ENCODE measurements at places on chromosomes 13 and 19.

- DNase-seq = no peak
These were observed 147.9 kb downstream of the PAN3 start for GRCh38 chr13:28286263-28286662.

- DNase-seq = no peak
These were observed 15.9 kb upstream of the OLFM4 start for GRCh38 chr13:53012707-53013106.

DNA sequence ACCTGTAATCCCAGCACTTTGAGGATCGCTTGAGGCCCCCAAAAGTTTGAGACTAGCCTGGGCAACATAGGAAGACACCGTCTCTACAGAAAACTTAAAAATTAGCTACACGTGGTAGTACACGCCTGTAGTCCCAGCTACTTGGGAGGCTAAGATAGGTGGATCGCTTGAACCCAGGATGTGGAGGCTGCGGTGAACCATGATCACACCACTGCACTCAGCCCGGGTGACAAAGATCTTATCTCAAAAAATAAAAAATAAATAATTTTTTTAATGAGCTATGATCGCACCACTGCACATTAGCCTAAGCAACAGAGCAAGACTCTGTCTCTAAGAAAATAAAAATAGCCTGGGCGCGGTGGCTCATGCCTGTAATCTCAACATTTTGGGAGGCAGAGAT, 6.6 kb downstream of the RCBTB2 start:
- DNase-seq = no peak

GRCh38 chr13:41028051-41028450, 8.9 kb upstream of the ELF1 start:
- DNase-seq = no peak

DNA sequence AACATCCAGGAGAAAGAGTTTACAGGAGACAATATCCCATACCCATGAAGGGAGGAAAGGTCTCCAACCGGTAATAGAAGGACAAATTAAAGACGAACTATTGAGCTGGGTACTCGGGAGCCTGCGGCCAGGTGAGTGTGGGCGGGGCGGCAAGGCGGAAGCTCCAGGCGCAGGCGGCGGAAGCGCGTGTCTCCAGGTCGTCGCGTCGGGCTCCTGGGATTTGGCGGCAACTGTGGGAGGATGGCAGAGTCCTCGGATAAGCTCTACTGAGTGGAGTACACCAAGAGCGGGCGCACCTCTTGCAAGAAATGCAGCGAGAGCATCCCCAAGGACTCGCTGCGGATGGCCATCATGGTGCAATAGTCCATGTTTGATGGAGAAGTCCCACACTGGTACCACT, 21.6 kb upstream of the ANKRD10 start:
- no peak for DNase-seq

DNA sequence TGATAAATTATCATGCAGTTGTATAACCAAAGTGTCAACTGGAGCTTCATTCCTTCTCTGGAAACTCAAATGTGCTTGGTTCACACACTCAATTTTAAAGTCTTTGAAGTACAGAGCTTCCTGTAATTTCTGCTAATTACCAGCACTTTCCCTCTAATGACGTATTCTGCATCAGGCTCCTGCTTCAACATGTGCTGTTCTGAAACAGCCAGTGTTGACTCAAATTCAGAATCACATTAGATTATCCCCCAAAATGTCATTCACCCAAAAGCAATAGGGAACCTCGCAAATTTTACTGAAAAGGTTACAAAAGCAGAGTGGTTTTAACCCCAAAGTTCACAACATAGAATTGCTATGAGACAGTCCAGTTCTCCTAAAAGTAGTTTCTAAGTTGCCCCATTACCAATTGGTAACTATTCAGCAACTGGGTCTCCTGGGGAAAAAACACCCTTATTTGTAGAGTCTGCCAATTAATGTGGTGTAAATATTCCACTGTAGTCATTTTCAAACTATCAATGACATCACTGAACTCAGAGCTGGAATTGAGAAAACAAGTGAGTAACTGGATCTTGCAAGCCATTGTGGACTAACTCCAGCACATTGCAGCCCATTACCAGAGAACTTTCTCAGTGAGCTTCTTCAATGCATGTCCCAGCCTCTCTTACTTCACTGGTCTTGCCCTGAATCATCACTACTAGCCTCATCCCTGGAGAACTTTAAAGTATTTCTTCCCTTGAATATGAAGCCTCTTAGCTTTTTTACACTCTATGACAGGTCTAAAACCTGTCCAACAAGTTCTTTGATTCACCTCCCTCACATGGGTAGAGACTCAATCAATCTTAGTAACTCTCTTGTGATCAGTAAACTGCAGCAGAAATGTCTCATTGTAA, 955.4 kb downstream of the EFNB2 start:
- no peak for DNase-seq

GRCh38 chr13:92976657-92977056, 249.9 kb upstream of the GPC6 start:
- no peak for DNase-seq

DNA sequence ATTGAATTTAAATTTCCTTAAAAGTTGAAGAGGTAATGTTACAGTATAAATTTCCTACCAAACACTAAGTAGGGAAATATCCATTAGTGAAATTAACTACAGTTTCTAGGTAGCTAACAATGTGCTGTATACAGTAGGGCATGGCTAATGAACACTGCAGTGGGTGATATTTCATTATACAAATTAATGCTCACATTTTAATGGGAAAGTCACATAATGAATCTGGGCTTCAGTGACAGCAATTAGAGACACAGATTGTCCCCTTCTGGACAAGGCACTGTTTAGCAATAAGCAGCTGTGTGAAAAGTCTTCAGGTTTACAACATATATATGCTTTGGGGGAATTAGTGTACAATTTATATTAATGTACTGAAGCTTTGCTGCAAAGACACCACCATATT, 169.4 kb downstream of the ZNF536 start:
- DNase-seq = no peak

- DNase-seq = no peak
These were observed 2104.9 kb downstream of the PCDH9 start for GRCh38 chr13:65125236-65125635.

DNA sequence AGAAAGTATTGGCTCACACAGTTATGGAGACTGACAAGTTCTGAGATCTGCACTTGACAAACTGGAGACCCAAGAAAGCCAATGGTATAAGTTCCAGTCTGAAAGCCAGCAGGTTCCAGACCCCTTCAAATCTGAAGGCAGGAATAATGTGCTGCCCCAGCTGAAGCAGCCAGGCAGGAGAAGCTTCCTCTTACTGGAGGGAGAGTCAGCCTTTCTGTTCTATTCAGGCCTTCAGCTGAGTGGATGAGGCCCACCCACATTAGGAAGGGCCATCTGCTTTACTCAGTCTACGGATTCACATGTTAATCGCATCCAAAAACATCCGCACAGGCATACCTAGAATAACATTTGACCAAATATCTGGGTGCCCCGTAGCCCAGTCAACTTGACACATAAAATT, 8.2 kb upstream of the VWA8 start:
- no peak for DNase-seq

DNA sequence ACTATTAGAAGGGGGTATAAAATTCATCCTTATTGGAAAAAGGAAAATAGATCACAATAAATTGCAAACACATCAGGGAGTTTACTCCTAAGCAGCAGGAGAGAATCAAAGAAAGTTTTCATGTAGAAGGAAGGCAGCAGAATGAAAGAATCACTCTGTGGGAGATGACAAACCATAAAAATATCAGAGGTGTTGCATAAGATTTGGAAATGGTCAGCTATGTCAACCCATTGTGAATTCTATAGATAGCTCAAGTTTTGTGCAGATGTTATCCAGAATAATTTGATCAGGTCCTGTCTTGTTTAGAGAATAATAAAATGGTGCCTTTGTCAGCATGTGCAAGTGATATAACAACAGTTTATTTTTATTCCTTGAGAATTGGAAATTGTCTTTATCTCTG, 622.4 kb downstream of the DCT start:
- DNase-seq = peak; percentile 47

DNA sequence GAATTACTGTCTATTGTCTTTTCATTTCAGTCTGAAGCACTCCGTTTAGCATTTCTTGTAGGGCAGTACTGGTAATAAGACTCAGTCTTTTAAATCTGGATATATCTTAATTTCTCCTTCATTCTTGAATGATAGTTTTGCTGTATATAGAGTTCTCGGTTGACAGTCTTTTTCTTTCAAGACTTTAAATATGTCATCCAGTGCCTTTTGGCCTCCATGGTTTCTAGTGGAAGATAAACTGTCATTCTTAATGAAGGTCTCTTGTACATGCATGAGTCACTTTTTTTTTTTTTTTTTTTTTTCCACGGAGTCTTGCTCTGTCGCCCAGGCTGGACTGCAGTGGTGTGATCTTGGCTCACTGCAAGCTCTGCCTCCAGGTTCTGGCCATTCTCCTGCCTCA, 27.2 kb upstream of the ZDHHC20 start:
- no peak for DNase-seq

GRCh38 chr19:50695251-50696093, 24.1 kb downstream of the SHANK1 start:
- DNase-seq = peak; percentile 73

DNA sequence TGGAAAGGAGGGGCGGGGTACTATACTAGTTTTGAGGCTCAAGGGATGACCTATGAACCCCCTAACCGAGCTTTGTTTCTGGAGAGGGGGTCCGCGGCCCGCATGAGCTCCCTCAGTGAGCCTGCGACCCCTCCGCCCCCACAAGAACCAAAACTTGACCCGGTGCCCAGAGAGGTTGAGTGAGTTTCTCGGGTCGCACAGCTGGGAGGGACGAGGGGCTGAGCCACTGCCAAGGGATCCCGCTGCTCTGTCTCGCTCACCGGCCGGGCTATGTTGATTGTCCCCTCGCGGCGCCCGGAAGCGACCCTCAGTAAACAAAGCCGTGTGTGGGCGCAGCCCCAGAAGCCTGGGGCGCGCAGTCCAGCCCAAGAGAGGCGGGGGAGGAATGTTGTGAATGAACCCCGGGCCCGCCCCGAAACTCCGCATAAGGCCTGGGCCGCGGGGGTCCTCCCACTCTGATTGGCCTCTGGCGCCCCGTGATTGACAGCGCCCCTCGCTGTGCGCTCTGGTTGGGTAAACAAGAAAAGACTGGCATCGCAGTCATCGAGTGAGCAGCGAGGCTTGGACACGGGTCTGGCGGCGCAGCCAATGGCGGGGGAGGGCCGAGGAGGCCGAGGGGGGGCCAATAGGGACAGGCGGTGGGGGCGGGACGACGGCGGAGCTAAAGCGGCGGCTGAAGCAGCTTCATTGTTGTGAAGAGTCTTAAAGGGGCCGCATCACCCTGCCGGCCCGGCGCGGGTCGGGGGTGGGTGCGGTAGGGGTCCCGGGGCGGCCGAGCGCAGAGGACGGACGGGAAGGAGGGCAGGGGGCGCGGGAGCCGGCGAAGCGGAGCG, at the start of gene ZSWIM4:
ZSWIM4 (plus strand) TSS at position 687 of the 833 bp plus-strand sequence. CDS start 206 bp downstream, outside the sequence.
- DNase-seq = peak; percentile 100

GRCh38 chr13:59962343-59962742, 201.4 kb downstream of the DIAPH3 start:
- no peak for DNase-seq

DNA sequence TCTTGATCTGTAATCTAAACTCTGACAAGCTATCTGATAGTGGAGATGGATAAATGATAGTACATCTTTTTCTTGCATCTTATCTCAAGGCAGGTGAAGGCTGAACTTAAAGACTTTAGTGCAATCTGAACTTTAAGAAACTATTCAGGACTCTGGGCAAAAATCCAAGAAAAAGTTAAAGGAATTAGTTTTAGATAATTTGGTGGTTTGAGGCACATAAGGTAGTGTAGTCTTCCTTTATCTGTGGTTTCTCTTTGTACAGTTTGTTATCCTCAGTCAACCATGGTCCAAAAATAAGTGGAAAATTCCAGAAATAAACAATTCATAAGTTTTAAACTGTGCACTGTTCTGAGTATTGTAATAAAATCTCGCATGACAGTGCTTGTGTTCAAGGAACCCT, 172.9 kb downstream of the UGGT2 start:
- no peak for DNase-seq

DNA sequence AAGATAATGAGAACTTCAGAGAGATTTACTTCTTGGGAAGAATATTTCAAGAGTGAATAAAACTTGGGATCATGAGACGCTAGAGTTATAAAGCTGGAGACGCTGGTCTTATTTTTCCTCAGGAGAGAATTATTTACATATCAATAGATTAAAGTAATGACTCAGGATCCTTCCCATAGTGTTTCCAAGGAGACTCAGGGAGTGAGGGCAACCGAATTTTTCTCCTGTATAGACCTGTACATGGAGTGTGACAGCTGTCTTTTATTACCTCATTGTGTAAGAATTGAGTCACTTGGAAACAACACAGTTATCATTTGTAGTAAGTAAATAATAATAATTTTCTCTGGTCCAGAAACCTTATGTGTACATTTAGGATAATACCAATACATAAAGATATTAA, 1905.5 kb downstream of the OLFM4 start:
- DNase-seq = no peak

DNA sequence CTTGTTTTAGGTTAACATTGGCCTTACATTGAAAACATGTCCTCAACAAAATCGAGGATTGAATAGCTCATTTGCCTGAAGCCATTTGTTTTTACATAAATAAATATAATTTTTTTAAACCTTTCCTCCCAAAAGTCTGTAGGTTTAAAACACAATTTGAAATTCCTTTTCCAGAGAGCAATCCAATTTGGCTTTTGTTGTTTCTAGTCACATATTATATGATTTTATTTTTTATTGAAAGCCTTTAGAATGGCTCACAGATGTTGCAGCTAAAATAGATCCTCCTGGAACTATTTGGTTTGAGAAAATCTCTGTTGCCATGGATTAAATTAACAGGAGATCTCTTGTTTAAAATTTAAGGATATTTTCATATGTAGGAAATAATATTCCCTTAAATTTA, 512.6 kb downstream of the KLF5 start:
- no peak for DNase-seq

GRCh38 chr13:46179969-46180763, 1.8 kb downstream of the LCP1 start:
- DNase-seq = no peak

DNA sequence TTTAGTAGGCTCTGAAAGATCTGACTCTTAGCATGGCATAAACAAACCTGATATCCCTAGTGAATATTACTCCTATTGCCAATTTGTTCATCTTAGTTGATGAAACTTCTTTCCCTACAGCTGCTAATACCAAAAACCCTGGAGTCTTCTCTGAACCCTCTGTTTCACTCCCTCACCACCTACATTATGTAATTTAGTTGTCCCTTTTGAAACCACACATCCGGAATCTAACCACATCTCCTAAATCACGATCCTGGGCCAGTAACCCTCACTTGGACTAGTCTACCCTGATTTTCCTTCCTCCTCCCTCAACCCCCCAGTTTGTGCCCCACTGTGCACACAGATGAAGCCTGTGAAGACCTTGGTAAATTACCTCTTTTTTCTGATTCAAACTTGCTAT, 1.2 kb downstream of the ZNF256 start:
- no peak for DNase-seq

GRCh38 chr19:47158879-47159503, 28.4 kb downstream of the SAE1 start:
- no peak for DNase-seq

GRCh38 chr19:7478173-7478842, 10.5 kb downstream of the PEX11G start:
- no peak for DNase-seq

GRCh38 chr13:27113436-27113835, 58.2 kb downstream of the USP12 start:
- no peak for DNase-seq
